ENCODE measurements at places on chromosomes 7 and 10. TPM values are rescaled to one million over a fixed set of nuclear protein-coding genes. Genes with fewer than 3 reads are reported as not detected.
A peak's percentile ranks its signal among the peaks of the same experiment; 100 is the strongest.

Gene GIMAP8
- 157 TPM for total RNA-seq

DNA sequence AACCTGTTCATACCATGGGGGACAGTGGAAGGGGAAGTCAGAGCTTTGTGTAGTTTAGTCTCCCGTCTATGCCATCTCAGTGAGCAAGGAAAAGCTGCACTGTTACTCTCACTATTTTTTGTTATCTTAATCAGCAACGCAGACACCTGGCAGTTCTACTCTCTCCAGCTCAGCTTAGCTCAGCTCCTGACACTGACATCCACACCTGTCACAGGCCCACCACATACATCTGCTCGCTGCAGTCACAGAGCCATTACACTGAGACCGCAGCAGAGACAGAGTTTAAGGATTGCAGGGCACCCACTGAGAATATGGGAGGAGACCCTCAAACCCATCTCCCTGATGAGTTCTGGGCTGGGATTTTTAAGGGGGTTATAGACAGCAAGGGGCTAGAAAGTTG is 257.3 kb upstream of the AKR1E2 start:
- no peak for DNase-seq

Gene SGPL1
- 15.9 TPM for total RNA-seq

Gene SPOCK2
- 1.9 TPM for total RNA-seq

- peak; percentile 98 for DNase-seq
Observed at GRCh38 chr10:13684252-13684791, 97.6 kb downstream of the PRPF18 start.

DNA sequence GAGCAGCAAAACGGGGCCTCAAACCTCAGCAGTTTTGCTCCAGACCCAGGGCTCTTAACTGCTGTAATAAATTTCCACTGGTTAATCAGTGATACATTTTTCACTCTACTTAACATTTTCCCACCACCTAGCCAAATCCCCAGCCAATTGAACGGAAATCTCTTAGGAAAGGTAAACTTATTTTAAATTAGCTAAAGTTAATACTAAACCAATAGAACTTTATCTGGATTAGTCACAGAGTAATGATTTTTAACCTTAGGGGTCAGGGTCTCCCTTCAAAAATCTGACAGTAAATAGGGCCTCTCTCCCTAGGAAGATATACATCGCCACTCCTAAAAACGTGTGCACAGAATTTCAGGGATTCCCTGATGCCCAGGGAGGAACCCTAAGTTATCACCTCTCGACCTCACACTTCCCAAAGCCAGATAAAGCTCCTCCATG is 87.4 kb upstream of the KMT2E start:
- no peak for DNase-seq

DNA sequence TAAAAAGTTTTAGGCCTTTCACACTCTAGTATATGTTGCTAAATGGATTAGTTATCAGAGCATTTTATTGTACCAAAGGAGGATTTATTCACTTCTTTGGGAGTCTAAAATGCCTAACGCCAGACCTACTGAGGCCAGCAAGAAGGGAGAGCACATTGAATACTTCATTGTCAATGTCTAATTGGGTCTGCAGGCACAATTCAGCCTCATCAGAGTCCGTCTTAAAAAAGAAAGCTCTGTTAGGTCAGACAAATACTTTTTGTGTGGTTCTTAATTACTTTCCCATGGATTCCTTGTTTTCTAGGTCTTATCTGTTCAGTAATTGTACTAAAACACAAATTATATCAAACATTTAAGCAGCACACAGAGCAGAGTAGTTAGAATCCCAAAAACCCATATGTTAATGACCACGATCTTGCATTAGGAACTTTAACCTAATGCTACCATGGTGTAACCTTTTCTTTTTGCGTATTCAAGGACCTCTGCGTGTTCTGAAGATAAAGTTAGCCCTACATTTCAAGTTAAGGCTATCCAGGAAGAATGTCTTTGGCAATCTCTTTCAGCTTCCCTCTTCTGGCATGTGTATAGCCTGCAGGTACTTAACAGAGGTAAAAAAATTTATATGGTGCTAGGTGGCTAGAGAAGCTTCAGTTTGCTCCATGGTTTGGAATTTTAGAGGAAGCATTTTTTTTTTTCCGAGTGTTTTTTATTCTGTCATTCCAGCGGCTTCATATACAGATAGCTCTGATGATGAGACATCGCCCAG is 45.7 kb upstream of the STRIP2 start:
- DNase-seq, result no peak

Gene IDI2
- not detected for total RNA-seq

GRCh38 chr10:127948791-127949190 is 41.9 kb downstream of the PTPRE start:
- DNase-seq, result peak; percentile 96

- no peak for DNase-seq
Observed at GRCh38 chr7:40058636-40059035, 75.8 kb downstream of the MPLKIP start.

DNA sequence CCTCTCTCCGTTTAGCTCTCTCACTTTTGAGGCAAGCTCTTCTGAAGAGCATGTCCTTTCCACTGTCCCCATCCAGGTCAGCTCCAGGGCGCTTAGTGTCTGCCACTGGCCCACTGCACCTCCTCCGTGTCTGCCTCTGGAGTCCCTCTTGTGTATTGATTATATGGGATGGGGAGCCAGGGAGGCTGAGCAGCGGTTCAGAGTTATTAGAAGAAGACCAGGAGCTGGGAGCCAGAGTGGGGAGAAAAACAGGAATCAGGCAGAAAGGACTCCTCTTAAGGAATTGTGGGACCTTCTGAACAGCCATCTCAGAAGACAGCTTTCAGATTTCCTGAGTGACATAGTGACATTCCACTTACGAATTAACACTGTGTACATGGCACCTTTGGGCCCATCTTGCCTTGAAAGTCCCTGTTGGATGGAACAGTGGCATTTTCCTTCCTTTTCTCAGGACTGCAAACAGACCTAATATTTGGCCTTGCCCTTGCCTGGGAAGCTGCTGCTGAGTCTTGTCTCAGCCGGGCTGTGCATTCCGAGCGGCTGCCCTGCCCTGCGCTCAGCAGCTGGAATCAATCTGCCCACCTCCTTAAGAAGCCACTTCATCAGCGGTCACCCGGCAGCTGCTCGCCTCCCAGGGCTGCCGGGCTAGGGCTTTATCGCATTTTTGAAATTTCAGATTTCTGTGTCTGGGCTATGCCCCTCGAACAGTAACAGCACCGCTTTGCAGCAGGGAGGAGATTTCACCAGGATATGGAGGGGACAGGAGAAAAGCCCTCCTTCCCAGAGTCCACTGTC is 81.1 kb upstream of the PRKG1 start:
- no peak for DNase-seq

DNA sequence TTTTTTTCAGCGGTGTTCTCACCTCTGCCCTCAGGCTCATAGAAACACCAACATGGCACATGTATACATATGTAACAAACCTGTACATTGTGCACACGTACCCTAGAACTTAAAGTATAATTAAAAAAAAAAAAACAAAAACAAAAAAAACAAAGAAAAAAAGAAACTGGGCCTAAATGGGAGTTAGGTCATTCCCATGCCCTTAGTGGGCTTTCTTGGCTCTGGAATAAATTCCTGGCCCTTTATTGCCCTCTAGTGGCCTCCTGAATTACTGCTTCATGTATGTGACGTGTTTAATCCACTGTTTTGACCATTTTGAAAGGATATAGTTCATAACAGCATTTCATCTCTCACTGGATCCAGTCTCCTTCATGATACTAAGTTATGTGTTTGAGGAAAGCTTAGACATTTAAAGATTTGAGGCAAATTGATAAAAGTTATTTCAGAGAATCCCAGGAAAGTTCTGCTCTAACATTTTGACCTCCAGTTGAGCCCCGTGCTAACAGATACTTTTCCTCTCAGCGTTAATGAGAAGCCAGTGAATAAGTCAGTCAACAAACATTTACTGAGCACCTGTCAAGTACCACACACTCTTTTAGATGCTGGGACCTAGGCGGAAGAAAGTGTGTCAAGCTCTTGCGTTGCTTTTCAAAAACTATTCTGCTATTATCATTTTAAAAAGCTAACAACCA is 54.7 kb upstream of the SYPL1 start:
- peak; percentile 74 for DNase-seq

Gene ICA1
- 37.6 TPM for total RNA-seq
